Upper lobe of left lung (tissue), 6 donors: ENCODE measurements at places on chromosomes 16 and 17.

DNA sequence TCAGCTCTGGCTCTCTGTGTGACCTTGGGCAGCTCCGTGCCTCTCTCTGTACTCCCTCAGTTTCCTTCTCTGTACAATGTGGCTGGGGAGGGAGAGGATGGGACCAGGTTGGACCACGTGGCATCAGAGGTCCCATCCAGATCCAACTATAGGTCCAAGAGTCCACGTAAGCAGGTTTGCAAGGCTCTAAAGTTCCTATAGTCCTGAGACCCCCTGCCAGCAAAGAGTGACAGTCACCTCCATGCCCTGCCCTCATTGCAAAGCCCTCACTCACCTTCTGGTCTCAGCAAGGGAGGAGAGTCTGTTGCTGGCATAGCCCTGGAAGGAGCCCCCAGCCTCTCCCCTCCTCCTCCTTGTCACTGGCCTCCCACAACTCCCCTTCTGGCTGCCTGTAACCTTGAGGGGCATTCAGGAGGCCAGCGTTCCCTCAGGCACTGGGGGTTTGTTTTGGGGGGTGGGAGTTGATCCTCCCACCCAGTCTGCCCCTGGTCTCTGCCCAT, 6.1 kb upstream of the DRC7 start:
- no peak for DNase-seq

DNA sequence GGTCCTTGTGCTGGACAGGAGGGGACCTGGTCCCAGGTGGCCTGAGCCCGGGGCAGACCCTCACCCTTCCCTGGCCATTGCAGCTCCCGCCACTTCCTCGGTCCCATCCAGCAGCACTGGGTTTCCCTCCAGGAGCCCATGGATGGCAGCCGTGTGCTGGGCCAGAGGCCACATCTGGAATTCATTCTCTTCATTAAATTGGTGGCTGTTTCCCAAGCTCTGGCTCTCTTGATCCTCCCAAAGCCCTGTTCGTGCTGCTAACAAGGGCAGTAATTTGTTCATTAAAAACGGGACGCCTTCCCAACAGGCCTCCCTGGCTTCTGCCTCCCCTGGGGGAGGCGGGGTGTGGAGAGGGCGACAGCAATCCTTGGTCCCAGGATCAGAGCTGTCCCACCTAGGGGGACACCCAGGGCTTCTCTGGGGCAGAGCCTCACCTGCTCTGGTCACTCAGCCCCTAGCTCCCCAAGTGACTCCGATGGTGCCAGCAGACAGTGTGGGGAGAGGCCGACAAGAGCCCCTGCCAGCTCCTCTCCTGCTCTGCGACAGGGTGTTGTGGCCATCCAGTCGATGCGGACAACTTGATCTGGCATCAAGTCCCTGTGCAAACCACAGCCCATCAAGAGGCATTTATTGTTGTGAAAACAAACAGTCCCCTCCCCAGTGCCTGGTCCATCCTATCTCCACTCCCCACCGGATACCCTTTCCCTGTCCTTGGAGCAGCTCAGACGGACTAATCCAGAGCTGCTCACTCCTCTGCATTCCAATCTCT, 44.0 kb downstream of the SDK2 start:
- no peak for DNase-seq

GRCh38 chr17:17165666-17166308, 40.3 kb downstream of the PLD6 start:
- peak; percentile 48 for DNase-seq

DNA sequence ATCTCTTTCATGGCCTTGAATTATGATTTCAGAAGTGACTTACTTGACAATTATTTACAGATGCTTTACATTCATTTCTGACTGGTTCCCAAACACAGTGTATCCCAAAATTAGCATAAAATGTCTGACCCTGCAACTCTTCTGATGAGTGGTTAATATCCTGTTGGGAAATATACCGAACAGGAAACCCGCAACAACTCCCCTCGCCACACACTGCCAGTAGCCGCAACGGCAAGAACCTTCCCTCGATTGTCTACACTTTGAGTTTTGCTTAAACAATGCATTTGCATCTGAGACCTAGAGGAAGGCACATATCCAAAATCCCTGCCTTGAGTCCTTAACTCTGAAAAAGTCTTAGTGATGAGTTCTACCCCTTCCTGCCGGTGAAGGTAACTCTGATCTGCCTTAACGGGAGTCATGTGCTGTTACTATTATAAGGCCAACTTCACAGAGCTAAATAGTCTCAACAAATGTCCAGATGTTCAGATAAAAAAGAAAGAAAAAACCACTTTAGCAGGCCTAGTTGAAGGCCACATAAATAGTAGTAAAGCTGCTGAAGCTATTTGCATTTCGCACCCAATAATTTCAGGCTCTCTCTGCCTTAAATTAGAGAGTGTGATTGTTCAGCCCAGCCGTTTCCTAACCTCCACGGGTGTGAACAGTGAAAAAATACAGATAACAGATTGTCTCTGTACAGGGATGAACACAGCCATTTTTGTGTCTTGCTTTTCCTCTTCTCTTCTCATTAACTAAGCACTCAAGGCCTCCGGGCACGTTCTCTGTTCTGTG, 321.1 kb downstream of the HS3ST3B1 start:
- no peak for DNase-seq

DNA sequence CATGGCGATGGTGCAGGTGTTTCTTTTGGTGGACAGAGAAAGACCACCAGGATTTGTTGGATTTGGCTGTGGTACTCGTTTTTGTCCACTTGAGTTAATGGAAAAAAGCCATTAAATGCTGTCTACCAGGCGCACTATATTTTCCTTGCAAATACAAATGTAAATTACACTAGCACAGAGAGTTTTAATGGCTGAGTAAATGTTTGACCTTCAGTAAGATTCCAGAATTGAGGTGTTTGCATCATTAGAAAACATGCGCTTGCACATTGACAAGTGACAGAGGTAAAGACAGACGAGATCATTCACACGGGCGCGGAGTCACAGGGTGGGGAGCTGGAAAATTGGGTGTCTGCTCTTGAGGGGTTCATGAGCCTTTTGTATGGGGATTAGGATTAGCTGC, 53.5 kb upstream of the AKTIP start:
- no peak for DNase-seq

DNA sequence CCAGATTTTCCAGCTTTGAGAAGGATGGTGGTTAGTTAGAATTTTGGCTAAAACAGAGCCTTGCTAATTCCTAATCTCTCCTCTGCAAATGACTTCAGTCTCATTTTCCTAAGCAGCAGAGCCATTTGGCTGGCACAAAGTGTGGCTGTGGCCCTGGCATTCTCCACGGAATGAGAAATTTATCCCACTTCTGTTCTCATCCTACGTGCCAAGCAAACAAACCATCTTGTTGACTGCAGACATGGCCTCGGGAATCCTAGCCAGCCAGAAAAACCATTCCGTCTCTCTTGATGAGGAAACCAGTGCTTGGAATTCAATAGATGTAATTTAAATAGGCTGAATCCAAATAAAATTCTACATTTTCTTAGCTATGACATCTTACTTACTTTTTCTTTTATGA, 34.1 kb upstream of the ELAC2 start:
- DNase-seq, result no peak

DNA sequence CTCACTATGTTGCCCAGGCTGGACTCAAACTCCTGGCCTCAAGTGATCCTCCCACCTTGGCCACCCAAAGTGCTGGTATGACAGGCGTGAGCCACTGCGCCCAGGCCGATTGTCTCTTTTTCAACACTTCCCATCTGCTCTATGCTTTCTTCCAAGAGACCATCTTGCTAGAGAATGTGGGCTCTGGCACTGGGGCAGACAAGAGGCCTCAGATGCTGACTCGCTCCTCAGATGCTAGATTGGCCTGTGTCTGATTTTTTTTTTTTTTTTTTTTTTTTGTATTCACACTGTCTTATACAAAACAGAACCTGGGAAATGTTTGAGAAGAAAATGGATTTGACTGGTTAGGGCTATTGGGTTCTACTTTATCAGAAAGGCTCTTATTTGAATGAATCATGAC, 58.2 kb downstream of the CYB5D2 start:
- no peak for DNase-seq

GRCh38 chr16:65406116-65406515, 284.3 kb upstream of the CDH11 start:
- no peak for DNase-seq

DNA sequence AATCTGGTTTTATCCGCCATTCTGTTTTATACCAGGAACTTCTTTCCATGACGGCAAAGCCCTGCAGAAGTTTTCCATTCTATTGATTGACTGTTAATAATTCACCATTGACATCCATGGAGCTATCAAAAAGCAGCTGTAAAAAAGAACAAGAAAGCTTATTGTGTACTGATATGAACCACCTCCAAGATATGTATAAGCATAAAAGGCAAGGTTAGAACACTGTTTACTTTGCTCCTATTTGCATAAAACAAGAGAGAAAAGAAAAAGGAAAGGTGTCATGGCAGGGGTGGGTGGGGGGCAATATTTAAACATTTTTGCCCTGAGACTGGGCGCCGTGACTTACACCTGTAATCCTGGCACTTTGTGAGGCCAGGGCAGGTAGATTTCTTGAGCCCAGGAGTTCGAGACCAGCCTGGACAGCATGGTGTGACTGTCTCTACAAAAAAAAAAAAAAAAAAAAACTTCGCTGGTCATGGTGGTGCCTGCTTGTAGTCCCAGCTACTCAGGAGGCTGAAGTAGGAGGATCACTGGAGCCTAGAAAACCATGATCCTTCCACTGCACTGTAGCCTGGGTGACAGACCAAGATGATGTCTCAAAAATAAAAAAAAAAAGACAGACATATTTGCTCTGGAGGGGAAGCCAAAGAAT, 52.5 kb downstream of the TMEM114 start:
- no peak for DNase-seq

- no peak for DNase-seq
Observed at GRCh38 chr16:80552277-80552676, 11.5 kb downstream of the DYNLRB2 start.

GRCh38 chr17:59830007-59830630, 62.6 kb downstream of the TUBD1 start:
- DNase-seq, result no peak

- DNase-seq, result peak; percentile 21
Observed at GRCh38 chr17:75774471-75774990, 9.5 kb upstream of the GALK1 start.

- DNase-seq, result no peak
Observed at GRCh38 chr16:66169817-66170216, 196.7 kb upstream of the CDH5 start.

DNA sequence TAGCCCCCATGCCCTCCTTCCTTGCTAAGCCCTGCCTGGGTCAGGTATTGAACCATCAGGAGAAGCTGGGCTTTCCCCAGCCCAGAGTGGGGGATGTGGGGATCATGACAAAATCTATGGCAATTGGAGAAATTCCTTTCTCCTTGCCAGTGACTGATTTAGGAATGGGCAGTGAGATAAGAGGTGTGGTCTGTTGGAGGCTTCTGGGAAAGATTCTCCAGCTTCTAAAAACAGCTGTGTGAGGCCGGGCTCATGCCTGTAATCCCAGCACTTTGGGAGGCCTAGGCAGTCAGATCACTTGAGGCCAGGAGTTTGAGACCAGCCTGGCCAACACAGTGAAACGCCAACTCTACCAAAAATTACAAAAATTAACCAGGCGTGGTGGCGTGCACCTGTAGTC, 69.1 kb downstream of the SRCIN1 start:
- no peak for DNase-seq

GRCh38 chr16:9192746-9193145, 101.3 kb downstream of the HAPSTR1 start:
- DNase-seq, result no peak

- no peak for DNase-seq
Observed at GRCh38 chr16:85159179-85159980, 47.1 kb upstream of the CIBAR2 start.

DNA sequence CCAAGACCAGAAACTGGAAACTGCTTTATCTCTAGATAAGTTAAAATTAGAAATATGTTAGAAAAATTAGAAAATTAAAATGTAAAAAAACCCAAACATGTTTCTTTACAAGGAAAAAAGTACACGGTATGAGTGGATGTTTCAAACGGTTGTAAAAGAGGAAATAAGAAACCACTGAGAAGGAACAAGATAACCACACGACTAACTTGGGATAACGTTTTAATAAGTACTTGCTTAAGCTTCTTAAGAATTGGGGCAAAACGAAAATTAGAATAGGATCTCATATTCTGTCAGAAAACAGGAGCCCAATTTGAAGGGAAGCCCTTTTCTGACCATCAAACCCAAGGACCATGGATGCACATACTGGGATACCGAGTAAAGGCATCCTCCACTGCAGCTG, 31.0 kb downstream of the MBTPS1 start:
- DNase-seq, result no peak

DNA sequence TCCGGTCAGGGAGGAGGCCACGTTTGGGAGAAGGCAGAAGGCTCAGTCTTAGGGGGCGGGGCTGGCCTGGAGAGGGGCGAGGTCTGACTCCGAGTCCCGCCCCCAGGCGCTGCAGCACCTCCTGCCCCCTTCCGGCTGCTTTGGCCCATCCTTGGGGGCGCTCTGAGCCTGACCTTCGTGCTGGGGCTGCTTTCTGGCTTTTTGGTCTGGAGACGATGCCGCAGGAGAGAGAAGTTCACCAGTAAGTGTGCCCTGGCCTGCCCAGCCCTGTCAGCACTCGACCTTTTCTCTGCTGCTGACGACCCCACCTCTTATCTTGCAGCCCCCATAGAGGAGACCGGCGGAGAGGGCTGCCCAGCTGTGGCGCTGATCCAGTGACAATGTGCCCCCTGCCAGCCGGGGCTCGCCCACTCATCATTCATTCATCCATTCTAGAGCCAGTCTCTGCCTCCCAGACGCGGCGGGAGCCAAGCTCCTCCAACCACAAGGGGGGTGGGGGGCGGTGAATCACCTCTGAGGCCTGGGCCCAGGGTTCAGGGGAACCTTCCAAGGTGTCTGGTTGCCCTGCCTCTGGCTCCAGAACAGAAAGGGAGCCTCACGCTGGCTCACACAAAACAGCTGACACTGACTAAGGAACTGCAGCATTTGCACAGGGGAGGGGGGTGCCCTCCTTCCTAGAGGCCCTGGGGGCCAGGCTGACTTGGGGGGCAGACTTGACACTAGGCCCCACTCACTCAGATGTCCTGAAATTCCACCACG, 1.5 kb downstream of the TNFRSF12A start:
- peak; percentile 93 for DNase-seq

DNA sequence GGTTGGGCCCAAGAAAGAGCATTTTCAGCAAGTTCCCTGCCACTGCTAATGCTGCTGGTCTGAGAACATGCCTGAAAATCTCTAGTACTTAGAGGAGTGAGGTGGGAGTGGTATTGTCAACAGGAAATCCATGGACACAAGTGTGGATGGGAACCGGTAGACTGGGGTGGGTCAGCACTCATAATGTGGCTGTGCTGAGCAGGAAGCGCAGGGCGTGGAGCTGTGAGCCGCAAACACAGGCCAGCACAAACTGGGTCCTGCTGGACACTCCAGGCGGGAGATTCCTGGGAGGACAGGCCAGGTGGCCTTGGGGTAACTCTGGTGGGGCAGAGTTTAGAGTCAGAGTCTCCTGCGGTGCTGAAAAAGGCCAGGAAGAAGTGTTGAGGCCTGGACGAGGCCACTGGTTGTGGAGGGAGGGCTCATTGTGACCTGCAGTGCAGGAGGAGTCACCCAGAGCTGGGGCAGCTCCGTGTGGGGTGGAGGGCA, 62.6 kb downstream of the BANP start:
- DNase-seq, result peak; percentile 20

- DNase-seq, result no peak
Observed at GRCh38 chr16:74563828-74564263, 43.1 kb downstream of the GLG1 start.
